T-helper 17 cell (primary cell): ENCODE measurements at places on chromosomes 12 and 14.

DNA sequence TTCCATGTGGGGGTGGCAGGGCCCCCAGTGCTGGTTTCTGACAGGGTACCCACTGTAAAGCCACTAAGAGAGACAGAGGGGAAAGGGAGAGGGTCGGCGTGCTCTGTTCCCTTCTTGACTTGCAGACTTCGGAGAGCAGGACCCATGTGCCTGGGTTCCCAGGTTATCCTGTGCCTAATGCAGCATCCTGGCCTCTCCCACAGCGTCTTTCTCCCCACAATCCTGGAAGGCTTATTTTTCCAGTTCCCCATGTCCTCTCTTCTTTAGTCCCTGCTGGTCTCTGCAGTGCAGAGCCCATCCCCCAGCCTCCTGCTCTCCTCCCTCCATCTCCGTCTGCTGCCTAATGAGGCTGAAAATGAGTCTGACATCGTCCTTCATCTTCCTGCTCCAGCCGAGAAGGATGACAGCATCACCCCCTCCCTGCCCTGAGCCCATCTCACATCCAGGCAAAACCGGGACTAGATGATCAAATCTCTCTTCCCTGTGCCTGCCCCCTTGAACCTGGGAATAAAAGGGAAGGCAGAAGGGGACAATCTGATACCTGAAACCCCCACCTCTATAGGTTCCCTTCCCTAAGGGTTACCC lies 15.1 kb downstream of the CALCOCO1 start:
- DNase-seq, result no peak

GRCh38 chr12:117067016-117067415 lies 32.2 kb downstream of the TESC start:
- DNase-seq, result no peak

GRCh38 chr12:109304485-109304884 lies 4.6 kb downstream of the FOXN4 start:
- no peak for DNase-seq

DNA sequence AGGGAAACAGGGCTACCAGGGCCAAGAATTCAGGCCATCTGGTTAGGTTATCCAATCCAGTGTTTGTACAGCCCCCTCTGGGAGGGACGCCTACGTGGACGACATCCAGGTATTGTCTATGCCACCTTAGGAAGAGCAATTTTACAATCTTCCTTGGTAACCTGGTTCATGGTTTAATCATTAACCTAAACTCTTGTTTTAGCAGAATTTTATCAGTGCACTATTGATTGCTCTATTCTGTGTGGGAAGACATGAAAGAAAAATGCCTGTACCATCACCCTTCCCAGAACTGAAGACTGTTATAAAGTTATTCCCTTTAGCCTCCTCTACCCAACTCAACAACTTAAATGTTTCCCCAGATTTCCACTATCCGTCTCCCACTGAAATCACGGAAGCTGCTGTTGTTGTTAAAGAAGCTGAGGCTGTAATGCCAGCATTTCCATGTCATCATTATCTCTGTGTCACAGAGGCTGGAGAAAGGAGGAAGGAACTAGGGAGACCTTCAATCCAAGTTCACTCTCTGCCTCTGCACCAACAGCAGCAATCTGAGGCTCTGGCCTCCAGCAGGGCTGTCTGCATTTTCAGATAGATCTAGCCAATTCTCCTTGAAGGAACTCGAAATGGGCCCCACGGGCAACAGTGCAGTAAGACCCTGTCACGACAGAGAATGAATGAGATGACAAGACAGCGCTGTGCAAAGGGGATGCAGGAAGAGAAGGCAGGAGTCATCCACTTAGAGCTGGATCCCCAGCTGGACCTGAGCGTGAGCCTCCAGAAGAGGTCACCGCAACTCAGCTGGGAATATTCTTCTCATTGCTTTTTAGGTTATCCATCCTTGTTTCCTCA lies 183.4 kb upstream of the GZMB start:
- DNase-seq, result no peak

DNA sequence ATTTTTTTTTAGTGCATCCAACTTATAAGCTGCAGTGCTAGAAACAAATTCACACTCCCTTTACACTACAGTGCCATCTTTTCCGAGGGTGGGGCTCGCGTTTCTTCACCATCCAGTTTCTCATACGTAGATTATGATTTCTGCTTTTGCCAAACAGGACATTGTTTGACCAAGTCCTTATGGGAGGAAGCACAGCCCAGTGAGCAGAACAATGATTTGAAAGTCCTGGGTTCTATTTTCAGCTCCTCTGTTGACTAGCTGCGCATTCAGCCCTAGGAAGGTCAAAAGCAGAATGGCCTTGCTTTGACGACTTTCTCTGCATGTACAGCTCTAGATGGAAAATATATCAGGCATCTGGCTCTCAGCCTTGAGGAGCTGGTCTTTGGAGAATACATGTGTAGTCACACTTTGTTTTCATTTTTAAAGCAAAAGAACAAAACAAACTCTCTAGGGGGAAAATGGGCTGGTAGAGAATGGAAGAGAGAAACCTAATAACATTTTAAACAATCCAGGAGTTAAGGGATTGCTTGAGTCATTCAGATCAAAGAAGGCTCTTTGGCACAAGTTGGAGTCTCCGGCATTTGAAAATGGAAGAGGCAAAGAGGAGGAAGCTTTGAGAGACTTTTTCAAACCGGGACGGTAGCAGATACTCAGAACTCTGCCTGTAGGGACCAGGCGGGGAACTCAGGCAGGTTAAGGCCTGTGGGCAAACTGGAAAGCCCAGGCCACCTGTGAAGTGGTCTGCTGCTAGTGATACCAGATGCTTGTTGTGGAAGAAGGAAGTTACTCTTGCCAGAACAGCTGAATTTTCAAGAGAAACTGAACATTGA lies 257.3 kb upstream of the PLEKHG7 start:
- DNase-seq, result no peak

GRCh38 chr12:90253136-90253535 lies 544.5 kb upstream of the ATP2B1 start:
- DNase-seq, result no peak

DNA sequence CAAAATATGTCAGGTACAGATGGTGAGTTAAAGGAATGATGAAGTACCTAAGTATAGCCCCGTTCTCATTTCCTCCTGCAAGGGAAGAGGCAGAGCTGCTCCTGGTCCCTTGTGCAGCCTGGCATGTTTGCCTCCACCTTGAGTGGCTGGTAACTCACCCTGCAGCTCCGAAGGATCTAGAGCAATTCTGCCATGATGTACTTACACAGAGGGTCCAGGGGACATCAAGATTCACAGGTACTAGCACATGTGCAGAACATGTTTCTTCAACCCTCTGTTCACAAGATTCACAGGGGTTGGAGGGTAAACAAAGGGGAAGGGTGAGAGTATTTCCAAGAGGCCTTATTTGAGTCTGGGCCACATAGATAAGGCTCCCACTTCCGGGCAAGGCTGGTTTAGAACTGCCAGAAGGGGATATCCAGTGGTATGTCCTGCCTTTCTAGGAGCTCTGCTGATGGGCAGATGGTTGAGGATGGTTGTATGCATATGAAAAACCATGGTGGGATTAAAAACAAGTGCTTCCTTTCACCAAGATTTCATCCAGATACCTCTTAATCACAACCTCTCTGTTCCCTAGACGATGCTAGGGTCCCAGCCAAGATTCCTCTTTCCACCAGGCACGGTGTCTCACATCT lies 7.7 kb downstream of the DCTN2 start:
- DNase-seq, result no peak

DNA sequence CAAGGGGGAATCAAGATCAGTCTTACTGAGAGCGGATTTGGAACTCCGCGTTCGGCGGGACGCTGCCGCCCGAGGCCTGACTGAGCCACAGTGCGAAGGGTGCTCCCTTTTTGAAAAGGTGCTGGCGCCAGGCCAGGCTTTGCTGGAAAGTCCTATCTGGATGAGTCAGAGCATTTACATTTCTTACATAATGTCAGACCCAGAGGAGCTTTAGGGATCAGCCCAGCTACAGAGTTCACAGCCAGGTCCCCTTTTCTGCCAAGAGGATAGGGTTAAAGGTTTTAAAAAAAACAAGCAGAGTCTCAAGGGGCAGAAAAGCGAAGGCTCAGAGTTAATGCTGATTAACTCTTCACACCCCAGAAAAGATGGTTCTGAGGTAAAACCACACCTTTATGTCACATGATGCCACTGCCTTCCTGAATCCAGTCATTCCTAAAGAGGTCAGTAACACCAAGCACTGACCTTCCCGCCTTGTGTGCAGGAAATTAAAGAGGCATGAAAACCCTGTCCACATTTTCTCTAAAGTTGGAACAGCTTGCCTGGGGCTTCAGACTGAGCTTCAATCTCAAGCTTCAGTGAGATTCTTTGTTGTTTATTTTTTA lies 11.7 kb upstream of the FBXL14 start:
- peak; percentile 31 for DNase-seq

GRCh38 chr14:34682787-34683321 lies 31.5 kb downstream of the CFL2 start:
- no peak for DNase-seq

DNA sequence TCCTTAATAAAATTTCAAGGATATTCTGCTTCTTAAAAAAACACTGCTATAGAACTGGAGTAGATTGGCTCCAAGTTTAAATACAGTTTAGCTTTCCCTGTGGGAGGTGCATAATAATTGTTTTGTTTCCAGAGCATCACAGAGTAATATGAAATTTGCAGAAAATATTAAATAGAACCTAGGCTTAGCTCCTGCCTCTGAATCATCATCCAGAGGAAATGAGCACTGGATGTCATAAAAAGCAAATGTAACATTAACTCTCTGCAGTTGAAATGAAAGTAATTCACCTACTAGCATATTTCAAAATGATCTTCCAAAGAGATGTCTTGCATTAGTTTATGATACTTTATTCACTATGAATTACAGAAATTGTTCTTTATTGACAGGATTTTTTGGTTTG lies 769.8 kb downstream of the C12orf50 start:
- no peak for DNase-seq

- no peak for DNase-seq
These were observed 212.4 kb downstream of the EGLN3 start for GRCh38 chr14:33738491-33738890.
